ENCODE measurements at places on chromosomes 5 and 9. TPM values are rescaled to one million over a fixed set of nuclear protein-coding genes. Genes with fewer than 3 reads are reported as not detected.

NFIB gene
- not detected for polyA plus RNA-seq

TMEM252 gene
- not detected for polyA plus RNA-seq

ZDHHC21 gene
- 4.0 TPM for polyA plus RNA-seq

GFRA3 gene
- not detected for polyA plus RNA-seq

ARAP3 gene
- not detected for polyA plus RNA-seq

SPATA31E1 gene
- not detected for polyA plus RNA-seq

FAM120AOS gene
- polyA plus RNA-seq = 62.9 TPM

CDO1 gene
- not detected for polyA plus RNA-seq

FCN2 gene
- not detected for polyA plus RNA-seq

LCN10 gene
- 68.0 TPM for polyA plus RNA-seq

FOXD4L6 gene
- polyA plus RNA-seq = not detected

IFNK gene
- not detected for polyA plus RNA-seq

TLR4 gene
- polyA plus RNA-seq = 2.2 TPM

UGT3A1 gene
- not detected for polyA plus RNA-seq
